Left renal cortex interstitium (tissue), 4 donors: ENCODE measurements at places on chromosomes 3 and 15.

DNA sequence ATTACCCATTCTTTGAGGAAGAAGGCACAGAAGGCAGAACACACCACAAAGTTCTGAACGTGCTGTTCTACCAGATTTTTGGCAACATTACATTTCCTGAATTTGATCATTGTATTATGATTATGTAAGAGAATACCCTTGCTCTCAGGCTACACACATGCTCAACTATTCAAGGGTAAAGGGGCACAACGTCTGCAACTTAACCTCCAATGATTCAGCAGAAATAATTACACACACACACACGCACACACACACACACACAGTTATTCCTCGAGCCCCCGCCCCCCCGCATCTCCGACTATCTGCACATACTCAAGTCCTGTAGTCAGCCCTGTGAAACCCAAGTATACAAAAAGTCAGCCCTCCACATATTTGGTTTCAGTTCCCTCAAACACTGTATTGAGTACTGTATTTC lies 26.8 kb downstream of the RPN1 start:
- no peak for DNase-seq

DNA sequence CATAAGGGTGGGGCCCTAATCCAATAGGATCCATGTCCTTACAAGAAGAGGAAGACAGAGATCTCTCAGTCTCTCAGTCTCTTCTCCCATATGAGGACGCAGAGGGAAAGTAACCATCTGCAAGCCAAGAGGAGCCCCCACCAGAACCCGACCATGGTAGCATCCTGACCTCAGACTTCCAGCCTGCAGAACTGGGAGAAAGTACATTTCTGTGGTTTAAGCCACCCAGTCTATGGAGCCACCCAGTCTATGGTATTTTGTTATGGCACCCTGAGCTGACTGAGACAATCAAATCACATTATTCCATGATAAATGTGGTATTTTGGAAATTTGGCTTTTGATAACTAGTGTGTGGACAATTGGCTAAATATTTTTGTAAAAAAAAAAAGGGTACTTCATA lies 101.5 kb upstream of the TMC3 start:
- no peak for DNase-seq

DNA sequence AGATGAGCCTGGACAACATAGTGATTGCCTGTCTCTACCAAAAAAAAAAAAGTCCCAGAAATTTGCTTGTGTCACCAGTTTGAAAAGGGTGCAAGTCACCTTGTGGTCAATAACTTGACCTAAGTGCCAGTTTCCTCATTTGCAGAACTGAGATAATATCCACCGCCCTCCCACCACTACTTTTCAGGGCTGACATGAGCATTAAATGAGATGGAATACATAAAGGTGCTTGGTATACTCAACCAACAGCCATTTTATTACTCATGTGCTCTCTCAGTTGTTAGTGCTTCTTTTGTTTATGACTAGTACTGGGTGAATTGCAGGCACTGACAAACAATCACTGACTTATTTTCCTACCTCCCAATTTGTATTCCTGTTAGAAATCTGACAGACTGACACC lies 340.5 kb upstream of the SATB1 start:
- no peak for DNase-seq

GRCh38 chr3:44412365-44412764 lies 65.1 kb downstream of the ZNF445 start:
- DNase-seq = no peak

DNA sequence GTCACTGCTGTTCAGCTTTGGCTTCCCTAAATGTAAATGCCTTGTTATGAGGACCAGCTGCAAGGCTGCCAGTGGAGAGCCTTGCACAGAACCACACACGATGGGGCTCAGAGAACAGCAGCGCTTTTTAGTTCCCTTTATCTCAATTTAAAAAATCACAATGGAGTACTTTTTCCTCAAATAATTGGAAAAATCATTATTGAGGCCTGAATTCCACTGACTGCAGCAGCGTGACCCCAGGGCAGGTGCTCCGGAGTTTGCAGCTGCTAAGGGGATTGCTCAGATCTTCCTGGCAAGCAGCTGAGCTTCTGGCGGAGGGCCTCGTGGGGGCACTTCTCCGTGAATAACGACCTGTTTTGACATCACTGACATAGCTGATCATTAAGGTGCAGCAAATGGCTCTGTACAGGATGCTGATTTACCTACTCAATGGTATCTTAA lies 245.6 kb upstream of the TRIM42 start:
- DNase-seq = no peak

- no peak for DNase-seq
Observed at GRCh38 chr15:68681836-68682235, 103.0 kb downstream of the CORO2B start.

GRCh38 chr3:42786631-42787030 lies 13.6 kb upstream of the CCDC13 start:
- no peak for DNase-seq

DNA sequence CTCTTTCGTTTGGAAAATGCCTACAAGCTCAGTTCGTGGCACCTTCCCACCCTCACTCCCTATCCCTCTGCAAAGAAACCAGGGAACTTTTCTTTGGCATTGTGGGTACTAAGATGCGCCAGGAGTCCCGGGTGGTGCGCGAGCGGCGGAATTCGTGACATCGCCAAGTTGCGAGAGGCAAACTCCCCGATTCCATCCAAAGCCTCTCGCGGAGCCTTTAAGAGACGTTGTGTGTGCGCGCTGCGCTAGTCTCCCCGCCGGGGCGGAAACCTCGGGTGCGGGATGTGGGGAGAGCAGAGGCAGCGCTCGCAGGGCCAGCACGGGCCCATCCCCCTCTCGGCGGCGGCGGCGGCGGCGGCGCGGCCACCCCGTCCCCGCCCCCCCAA lies 443 bp upstream of the NR2F2 start:
- no peak for DNase-seq

- no peak for DNase-seq
Observed at GRCh38 chr15:98395974-98396610, 252.2 kb upstream of the IGF1R start.

DNA sequence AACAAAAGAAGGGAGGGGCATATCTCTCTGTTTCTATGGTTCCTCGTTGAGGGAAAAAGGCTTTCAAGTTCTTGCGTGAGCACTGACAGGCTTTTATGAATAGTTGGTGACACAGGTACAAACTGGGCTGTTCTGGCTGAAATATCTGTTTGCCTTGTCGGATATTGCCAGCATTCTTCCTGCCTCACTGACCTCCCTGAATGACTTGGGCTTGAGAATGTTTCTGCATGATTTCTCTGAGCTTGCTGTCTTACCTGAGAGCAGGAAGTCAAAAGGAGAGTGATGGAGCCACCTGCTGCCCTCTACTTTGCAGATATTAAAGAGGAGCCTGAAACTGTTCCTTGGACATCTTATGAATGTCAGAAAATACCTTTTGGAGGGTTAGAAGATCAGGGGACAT lies 4.8 kb downstream of the GCNT3 start:
- DNase-seq = no peak

GRCh38 chr3:134643150-134643675 lies 7.6 kb downstream of the KY start:
- no peak for DNase-seq

DNA sequence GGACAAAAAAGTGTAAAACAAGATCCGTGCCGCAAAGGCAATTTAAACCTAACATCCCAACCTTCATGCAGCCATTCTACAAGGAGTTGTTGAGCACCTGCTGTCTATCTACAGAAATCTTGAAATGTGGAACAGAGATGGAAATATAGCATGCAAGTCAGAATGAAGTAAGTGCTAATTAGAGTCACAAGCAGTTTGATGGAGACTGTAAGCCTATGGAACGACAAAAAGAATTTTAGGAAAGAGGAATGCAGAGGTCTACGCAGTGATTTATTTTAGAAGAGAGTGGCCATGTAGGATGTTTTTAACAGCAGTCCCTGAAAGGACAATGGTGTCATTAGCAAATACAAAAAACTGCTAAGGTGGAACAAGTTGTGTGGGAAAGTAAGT lies 851 bp upstream of the DCBLD2 start:
- DNase-seq = no peak
